Fibroblast of skin of scalp (primary cell): ENCODE measurements at places on chromosomes 11 and 22.

DNA sequence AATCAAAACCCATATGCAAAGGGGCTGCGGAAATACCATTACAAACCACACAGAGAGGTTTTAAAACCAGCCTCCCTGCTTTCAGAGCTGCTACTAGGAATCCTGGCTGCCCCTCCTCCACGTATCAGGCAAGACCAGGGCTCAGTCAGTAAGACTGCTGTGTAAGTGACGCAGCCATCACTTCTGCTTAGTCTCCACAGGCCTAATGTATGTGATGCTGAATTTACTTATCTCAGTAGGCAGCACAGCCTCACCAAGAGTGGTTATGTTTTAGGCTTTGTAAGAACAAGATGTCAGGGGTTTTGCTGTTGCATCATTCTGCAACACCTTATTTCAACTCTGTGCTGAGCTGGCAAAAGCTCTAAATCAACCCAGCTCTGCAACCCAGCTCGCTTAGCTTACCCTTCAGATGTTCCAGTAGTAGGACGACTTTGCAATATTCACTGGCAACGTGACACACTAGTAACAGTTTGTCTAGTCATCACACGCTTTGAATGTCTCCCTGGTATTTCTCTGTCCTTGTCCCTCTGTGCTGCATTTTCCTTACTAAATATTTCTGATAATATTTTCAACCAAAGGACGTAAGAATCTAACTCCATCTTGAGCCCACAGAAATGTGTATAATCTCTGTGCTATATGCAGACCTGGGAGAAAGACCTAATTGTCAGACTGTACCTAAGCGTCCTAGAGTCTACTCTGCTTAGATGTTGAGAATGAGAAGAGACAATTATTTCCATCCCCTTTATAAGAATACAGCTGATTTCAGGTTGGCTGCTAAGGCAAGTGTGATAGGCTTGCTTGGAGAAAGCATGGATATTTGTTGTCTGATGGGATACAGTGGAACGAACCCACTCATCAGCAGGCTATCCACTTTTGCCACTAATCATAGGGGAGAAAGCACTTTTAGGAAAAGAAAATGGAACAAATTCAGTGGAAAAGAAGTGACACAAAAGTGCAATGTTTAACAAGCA lies 72.2 kb downstream of the LARGE2 start:
- peak; percentile 82 for DNase-seq

GRCh38 chr22:23777776-23778576 lies 5.3 kb downstream of the MMP11 start:
- DNase-seq: peak; percentile 41

DNA sequence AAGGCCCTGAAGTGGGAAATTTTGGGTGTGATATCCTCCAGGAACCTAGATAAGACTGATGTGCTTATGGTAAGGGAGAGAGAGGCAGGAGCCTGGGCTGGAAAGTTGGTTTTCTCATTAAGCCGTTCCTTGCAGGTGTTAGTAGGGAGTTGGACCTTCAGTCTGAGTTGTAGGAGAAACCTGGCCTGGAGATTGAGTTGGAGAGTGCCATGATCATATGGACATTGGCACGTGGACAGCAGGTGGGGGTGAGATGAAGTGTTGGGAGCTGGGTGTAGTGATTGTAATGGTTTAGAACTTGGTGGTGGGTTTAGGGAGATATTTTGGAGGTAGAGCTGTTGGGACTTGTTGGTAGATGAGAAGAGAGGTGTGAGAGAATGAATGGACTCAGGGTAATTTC lies 4.9 kb downstream of the PPP6R2 start:
- DNase-seq: no peak

DNA sequence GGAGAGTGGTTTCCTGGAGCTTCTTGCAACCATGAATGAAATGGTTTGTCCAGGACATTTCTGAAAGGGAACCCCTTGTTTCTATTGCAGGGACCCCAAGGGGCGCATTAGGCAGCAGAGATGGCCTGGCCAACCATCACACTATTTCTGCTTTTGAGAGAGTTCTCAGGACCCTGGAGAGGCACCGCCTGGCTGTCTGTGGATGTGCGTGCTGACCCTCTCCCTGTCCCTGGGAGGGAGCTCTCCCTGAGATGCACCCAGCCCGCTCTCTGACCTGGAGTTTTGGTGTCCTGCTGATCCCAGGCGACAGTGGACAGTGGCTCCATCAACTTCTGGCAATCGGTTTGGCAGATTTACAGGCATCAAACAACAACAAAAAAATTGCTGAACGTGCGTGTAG lies 80.3 kb upstream of the SLC22A12 start:
- no peak for DNase-seq

DNA sequence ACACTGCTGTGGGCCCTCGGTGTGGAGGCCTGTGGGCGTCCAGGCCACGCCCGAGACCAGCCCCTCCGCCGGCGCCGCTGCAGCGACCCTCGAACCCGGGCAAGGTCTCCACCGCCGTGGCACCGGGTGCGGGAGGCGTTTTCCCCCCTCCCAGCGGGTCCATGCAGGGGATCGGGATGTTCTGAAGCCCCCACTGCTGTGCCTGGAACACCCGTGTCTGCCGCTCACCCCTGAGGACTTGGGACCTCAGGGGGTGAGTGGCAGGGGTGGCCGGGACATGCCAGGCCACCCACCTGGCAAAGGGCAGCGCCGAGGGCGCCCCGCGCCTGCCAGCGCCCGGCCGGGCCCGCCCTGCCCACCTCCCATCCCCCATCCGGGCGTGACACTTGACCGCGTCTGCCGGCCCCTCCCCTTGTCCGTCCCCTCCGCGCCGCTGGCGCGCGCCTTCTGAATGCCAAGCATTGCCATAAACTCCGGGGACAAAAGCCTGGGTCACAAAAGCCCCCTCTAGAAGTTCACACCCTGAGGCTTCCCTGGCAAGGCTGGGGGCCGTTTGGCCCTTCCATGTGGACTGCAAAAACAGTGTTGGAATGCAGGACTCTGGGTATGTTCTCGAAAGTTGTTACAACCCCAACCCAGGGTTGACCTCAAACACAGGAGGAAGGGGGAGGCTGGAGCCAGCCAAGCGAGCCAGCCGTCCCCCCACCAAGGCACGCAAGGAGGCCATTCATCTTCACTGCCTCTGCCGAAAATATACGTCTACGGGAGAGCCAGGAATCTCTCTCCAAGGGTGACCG lies 819 bp upstream of the KCNQ1OT1 start:
- DNase-seq: peak; percentile 51

DNA sequence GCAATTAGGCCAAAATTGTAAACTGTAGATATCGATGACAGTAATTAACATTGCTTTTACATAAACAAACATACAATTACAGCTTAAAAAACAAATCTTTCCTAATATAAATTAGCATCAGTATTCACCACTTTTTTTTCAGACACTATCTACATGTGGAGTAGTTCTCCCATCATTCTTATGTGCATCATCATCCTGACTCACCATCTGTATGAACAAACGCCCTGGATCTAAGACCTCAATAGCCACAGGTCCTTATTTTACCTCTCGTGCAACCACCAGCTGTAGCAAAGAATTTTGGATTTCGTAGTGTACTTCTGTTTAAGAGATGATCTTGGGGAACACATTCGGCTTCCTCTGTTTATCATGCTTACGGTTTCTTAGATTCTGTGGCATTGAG lies 551.9 kb upstream of the KIRREL3 start:
- DNase-seq: no peak

DNA sequence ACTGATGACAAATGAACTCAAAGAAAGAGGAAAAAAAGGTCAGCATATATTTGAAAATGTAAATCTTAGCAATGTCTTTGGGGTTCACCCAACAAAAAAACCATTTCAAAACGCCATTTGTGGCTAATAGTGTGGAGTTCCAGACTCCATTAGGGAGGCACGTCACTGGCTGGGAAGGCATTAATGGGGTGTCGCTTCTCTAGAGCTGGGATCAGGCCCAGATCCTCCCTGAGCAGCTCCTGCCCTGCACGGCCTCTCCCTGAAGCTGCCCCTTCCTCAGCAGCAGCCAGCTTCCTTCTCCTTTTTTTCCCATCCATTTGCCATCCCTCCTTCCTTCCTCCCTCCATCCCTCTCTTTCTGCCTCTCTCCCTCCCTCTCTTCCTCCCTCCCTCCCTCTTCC lies 98.8 kb upstream of the LMO1 start:
- no peak for DNase-seq

- peak; percentile 99 for DNase-seq
Measured at GRCh38 chr11:79087238-79087960, 353.4 kb downstream of the TENM4 start.

DNA sequence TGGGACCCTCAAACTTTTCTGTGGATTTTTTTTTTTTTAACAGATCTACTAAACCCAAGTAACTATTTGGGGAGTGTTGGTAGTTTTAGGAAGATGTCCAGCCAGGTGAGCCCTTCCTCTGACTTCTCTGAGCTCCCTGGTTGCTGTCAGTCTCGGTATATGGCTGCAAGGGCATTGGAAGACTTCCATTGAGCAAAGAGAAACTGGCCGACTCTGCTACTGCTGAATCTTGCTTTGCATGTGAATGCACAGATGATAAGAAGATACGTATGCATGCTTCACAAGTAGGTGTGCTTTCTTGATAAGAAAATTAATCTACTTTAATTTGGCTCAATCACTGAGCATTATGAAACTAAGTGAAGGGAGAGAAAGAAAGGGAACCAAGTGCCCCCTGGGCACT lies 51.1 kb downstream of the BARX2 start:
- DNase-seq: no peak

DNA sequence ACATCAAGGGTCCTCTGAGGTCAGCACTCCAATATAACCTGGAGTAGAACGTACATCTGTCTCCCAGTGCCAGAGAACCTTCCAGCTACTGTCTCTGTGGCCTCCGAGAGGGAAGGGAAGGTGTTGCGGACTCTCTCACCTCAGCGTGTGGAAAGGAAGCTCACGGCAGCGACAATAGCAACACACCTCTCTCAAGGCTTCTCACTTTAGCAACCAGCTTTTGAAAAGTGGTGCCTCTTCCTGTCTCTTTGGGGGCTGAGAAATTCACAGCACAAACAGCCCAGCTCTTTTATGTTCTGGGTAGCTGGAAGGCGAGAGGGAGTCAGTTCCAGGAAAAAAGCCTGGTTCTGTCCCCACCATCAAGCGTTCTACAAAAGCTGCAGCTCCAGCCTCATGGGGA lies 156.9 kb upstream of the TBCEL start:
- no peak for DNase-seq

DNA sequence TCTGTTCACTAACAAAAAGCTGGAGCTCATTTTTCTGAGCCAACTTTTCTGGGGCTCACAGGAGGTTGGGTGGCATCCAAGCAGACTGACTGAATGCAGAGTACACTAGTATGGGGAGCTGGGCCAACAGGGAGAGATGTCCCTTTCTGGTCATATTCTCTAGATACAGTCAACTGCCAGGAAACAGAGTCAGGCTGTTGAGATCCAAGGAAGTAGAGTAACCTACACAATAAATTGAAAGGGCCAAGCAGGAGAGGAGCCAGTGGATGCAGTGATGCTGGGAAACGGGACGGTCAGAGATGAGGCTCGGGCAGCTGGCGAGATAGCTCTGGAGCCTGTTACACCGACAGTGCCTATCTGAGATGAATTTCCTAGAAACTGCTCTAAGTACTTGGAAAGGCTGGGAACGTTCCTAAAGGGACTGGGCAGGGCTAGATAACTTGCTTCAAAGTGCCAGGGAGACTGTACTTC lies 71.1 kb downstream of the LARGE2 start:
- DNase-seq: peak; percentile 51

DNA sequence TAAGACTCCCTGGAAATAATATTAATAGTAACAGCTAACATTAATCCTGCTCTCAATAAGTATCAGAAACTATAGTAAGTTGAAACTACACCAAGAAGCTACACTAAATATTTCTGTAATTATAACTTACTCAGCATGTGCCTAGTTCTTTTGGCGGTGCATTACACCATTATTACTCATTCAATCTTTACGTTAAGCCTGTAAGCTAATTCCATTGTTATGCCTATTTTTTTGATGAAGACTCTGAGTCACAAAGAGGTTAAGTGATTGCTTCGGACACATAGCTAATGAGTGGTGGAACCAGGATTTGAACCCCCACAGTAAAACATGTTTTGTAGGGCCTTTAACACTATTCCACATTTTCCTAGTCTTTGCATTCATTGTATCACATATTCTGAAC lies 111.6 kb downstream of the RASSF10 start:
- peak; percentile 82 for DNase-seq

DNA sequence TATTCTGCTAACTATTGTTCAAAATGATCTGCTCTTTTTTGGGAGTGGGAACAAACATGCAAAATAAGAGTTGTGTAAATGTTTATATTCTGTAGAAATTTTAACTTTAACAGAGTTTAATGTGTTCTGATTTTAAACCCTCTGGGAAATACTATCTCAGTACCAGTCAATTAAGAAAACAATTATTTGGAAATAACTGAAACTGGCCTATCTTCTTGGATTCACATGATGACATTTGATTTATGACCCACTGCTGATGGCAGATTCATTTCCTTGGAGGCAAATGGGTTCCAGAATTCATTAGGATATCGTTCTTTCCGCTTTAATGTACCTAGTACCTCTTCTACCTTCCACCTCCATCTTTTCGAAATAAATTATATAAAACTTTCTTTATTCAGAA lies 5.5 kb downstream of the SIK2 start:
- no peak for DNase-seq

GRCh38 chr11:4480577-4481239 lies 1.7 kb upstream of the OR52K1 start:
- DNase-seq: peak; percentile 33

- no peak for DNase-seq
Measured at GRCh38 chr11:75850787-75851186, 35.8 kb downstream of the UVRAG start.

GRCh38 chr22:49903322-49904039 lies 14.8 kb downstream of the ALG12 start:
- DNase-seq: no peak

GRCh38 chr11:70506986-70507385 lies 108.7 kb downstream of the CTTN start:
- no peak for DNase-seq

GRCh38 chr11:27489092-27489491 lies 16.5 kb upstream of the LGR4 start:
- DNase-seq: no peak

DNA sequence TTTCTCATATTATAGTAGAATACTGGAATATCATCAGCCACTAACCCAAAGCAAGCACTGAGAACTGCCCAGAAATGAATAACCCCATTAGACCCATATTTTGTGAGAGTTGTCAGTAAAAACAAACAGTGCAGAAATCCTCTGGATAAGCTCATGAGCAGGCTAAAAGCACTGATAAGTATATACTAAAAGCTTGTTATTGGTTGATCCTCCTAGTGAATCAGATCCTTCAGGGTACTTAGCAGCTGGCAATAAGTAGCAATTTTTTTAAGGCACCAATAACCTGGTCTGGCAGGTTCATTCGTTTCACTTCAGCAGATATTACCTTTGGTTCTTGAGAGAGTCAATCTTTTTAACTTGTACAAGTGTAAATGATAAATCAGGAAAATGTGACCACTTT lies 1.2 kb downstream of the NOX4 start:
- DNase-seq: no peak

DNA sequence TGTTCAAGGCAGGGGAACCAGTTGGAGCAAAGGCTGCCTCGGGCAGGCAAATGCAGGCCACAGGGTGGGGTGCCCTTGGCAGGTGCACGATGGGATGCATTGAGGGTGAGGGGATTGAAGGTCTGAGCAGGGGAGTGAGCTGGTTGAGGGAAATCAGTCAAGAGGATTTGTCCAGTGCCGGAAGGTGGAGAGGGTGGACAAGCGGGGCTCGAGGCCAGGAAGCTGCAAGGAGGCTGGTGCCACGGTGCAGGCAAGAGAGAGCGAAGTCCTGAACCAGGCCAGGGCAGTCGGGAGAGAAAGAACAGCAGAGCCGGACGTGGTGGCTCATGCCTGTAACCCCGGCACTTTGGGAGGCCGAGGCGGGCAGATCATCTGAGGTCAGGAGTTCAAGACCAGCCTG lies 10.4 kb upstream of the MS4A10 start:
- no peak for DNase-seq
